ENCODE measurements at places on chromosomes 5 and 9.

GRCh38 chr9:86713970-86714369 lies 233.3 kb downstream of the GAS1 start:
- no peak for DNase-seq

DNA sequence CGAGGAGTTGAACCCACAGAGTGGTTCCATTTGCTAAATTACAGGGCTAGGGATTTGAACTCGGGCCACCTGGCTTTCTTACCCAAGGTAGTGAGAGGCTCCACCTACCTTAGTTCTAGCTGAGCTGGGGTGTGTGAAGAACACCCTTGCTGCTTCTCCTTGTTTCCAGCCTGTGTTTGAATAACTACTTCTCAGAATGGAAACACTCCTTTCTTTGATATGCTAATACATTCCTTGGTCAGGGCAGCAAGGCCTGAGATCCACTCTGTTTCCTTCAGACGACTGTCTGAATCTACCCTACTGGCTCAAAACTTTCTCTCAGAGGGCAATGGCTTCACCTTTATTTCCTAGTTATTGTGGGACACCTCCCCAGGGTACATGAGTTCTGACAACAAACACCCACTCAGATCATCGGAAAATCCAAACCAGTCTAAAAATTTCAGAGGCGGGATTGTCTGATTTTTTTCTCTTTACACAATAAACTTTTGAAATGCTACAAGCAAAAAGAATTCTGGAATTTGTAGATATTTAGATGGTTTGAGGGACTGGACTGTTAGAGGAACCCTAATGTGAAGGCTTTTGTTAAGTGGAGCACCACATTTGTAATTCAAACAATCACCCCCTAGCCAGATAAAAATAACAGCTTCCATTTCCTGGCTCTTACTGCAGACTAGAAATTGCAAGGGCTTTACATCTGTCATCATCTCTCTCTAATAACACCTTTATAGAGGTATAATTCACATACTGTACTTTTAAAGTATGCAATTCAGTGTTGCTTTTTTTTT lies 4.0 kb upstream of the ATP6V1G1 start:
- DNase-seq: no peak

DNA sequence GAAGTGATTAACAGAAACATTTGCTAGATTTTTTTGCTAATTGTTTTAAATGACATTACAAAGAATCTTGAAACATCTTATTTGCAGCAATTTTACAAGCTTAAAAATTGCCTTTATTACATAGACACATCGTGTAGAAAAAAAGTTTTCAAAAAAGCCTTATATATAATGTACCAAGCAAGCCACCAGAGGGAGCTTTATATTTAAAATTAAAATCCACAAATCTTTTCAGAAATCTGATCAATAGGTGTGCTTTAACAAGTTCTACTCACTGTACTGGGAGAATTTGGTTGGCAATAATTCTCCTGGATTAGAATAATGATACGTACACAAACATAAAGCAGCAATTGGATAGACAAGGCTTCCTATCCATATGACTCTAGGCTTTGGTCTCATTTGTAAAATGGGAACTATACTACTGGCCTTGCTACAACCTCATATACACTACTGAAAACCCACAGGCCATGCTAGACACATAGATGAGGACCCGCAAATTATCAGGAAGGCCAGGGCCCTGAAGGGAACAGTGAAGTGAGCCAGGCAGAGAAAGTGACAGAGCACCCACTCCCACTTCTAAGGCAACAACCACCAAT lies 4.8 kb downstream of the PSMB7 start:
- DNase-seq: no peak

DNA sequence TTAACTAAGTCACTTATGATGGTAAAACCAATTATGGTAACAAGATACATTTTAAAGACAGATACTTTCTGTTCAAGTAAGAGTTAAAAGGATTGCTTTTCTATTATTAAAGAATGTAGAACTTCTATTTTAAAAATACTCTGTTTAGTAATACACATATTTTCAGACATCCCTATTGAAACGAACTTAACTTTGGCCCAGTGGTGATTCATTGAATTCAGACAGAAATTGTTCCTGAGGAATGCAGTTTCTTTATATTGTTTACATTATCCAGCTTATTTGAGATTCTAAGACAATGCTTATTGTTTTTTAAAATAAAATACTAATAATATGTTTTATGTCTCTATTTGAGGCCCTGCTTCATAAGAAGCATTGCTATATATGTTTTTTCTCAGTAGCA lies 816.4 kb downstream of the SEMA5A start:
- no peak for DNase-seq

DNA sequence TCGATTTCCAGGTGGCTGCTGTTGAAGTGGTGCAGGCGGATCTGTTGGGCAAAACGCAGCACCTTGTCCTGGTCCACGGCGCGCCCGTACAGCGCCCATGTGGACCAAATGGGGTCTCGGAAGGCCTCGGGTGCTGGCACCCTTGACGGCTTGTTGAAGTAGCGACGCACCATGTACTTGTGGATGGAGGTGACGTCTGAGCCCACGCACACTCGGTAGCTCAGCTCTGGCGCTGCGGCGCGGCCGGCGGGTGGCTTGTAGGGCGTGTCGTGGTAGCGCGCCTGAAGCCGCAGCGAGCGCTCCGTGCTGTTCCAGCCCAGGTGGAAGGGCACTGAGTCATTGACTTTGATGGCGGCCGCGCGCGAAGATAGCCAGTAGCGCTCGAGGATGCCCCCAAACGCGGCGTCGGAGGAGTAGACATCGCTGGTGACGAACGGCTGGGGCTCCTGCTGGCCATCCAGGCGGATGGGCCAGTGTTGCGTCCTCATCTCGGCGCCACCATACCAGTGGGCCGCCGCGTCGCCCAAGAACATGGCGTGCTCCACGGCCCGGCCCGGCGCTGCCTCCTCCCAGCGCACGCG lies 4.7 kb downstream of the MYORG start:
- no peak for DNase-seq

GRCh38 chr9:108281696-108282095 lies 574.1 kb downstream of the ACTL7B start:
- no peak for DNase-seq

DNA sequence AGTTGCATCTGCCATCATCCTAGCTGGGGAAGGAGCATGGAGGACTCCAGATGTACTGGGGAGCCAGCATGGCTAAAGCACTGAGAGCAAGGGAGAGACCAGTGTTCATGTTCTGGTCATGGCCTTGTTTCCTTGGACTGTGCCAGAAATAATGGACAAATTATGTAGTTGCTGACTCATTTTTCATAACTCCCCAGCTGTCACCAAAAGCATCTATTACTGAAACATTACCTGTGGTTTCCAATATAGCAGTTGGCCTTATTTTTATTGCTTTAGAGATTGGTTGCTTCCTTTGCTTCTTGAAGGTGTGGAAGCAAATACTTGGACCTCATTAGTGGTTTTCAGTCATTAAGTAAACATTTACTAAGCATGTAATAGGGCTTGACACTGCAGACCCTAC lies 11.3 kb downstream of the RALGPS1 start:
- no peak for DNase-seq

- no peak for DNase-seq
These were observed 54.3 kb downstream of the PSD2 start for GRCh38 chr5:139849942-139850341.

- DNase-seq: no peak
These were observed 33.8 kb upstream of the LECT2 start for GRCh38 chr5:135988546-135988945.

DNA sequence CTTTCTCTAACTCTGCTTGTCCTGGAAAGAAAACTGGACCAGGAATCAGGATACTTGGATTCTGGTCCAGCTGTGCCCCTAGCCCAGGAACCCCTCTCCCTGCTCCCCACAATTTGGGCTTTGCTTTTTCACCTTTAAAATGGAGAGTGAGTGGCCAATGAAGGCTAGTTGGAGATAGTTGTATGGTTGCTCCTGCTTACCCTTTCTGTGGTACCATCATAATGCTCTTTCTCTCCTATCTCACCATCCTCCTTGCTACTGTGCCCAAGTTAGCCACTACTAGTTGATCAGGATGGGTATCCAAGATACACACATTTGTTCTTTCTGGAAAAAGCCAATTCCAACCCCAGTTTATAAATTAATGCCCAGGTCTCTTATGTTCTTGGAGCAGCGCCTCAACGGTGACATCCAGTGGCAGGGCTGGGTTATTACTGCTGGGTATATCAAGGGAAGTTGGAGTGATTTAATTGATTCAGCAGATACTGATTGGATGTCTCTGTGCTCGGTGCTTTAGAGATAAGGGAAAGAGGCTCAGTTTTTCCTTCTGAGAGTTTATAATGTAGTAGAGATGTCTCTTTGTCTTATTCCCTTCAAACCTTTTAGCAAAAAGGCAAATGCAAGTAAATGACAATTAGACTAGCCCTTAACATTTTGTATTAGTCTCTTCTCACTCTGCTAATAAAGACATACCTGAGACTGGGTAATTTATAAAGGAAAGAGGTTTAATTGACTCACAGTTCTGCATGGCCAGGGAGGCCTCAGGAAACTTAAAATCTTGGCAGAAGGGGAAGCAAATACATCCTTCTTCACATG lies 38.5 kb downstream of the FAXDC2 start:
- peak; percentile 9 for DNase-seq

DNA sequence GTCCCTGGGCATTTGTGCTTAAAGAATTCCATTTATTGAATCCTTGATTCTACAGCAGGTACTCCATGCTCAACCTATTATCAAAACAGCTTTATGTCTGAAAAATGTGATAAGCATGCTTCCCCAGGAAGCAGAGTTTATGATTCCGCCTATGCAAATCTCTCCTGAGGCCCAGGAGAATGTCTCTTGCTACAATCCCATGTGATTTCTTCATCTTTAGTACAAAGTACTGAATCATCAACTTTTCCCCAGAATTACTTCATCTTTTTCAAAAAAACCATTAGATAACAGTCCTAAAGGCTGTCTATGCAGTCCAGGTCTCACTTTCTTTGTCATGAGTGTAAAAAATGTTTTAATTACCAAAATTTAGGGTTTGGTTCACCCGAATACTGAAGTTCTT lies 130.2 kb upstream of the ADAMTSL1 start:
- no peak for DNase-seq

DNA sequence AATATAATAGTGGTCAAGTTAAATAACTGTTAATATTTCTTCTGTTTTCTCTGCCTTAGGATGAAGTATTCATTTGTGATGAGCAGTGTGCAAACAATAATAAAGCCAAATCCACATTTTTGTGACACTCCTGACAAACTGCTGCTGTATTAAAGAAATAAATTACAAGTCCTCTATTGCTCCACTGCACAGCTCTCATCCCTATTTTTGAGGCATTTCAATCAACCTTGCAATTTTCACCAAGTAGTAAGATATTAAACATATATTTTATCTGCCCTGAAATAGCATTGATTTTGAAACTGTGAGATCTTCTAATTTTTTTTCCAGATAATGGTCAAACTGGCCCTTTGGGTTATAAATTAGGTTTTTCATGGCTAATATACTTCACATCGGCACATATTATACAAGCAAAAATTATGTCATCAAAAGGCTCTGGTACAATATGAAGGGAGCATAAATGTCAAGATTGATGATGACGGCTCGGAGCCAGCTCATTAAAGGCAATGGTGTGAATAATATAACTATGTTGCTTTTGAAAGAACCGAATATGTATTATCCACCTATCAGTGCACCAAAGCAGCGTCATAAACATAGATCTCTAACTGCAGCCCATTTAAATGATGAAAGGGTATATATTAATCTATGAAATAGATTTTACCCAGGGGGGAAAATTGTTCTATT lies 764.9 kb downstream of the DNAH5 start:
- no peak for DNase-seq

- no peak for DNase-seq
These were observed 27.6 kb downstream of the ZNF622 start for GRCh38 chr5:16437977-16438376.

DNA sequence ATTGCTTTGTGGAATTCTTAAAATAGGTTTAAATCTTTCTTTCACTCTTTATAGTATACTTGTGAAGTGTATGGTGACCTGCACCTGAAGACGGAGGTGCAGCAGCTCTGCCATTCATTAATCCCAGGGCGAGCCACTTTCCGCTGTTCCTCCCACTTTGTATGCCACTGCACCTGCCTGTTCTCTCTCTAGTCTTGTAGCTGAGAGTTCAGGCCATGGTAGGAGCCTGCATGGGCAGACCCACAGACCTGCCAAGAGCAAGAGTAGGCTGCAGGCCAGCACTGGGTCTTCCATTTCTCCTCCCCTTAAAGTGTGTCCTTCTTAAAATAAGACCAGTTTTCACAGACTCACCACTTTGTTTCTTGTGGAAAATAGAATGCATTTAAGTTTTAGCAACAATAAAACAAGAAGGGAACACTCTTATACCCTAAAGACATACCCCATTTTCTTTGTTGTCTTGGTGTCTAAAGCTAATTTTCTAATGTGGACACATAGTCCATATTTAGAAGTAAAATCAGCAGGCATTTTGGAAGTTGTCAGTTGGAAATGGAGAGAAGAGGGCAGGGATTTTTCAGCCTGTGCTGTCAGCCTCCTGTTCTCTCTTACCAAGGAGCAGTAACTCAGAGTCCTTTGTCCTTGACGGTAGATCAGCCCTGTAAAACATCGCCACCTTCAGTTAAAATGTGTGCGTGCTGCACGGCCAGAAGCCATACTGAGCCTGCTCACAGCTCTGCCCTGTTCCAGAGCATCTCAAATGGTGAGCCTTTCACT lies 103.2 kb downstream of the SNCAIP start:
- DNase-seq: peak; percentile 51

DNA sequence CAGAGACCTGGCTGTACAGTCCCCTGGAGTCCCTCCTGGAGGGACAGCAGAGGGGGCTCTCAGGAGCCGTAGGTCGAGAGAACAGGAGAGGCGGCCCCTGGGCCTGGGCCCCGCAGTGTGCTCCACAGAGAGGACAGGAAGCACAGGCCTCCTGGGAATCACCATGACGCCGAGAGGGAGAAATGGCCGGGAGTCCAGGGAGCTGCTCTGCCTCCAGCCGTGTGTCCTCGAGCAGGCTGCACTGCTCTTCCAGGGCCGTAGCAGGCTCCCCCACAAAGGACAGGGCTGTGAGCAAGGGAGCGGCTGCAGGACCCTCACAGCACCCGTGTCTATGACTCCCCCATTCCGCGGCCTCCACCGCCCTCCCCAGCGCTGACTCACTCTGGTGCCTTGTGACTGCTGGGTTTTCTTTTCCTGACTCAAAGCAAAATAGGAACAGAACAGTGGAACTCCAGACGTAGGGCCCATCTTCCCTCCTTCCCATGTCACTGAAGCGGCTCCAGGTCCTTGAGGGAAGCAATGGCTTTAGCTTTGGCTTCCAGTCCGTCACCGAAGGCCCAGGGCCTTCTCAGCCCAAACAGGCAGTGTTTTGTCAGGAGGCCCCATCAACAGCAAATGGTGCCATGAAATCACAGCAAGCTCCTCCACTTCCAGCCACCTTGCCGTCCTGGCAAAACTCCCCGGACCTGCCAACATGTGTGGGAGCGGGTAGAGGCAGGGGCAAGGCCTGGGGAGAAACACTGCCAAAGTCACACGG lies 114.2 kb downstream of the LHFPL2 start:
- DNase-seq: no peak
